ENCODE measurements at places on chromosomes 7 and 10. TPM values are rescaled to one million over a fixed set of nuclear protein-coding genes. Genes with fewer than 3 reads are reported as not detected.

- H3K27ac ChIP-seq, result no peak overlapping the region
- H3K36me3 ChIP-seq, result no peaks in the 10 kb centered on the region
- H3K4me1 ChIP-seq, result no peaks in the 10 kb centered on the region
- no peak overlapping the region for H3K4me3 ChIP-seq
Measured at GRCh38 chr7:19102884-19103283, 14.6 kb downstream of the TWIST1 start.

ZNF777 gene
- total RNA-seq, result 5.6 TPM

DNA sequence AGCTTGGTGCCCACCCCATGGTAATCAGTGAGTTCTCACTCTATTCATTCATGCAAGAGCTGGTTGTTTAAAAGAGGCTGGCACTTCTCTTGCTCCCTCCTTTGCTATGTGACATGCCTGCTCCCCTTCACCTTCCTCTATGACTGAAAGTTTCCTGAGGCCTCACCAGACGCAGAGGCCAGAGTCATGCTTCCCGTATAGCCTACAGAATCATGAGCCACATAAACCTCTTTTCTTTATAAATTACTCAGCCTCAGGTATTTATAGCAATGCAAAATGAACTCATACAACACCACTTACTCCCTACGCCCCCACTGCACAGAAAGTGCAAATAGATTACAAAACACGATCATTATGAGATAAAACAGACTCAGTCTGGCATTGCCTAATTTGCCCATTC, 39.0 kb downstream of the SEC61G start:
- H3K27me3 ChIP-seq, result no peaks in the 10 kb centered on the region
- no peaks in the 10 kb centered on the region for H3K4me1 ChIP-seq
- H3K4me3 ChIP-seq, result no peak overlapping the region
- no peaks in the 10 kb centered on the region for H3K36me3 ChIP-seq

GRCh38 chr10:11874568-11875493, 51.7 kb downstream of the PROSER2 start:
- peak; percentile 42 for DNase-seq
- no peak overlapping the region for H3K27ac ChIP-seq
- H3K27me3 ChIP-seq, result no peaks in the 10 kb centered on the region
- no peaks in the 10 kb centered on the region for H3K36me3 ChIP-seq
- no peak overlapping the region for H3K4me3 ChIP-seq

C10orf105 gene
- 1.2 TPM for total RNA-seq
